ENCODE measurements at places on chromosomes 1 and 21.

DNA sequence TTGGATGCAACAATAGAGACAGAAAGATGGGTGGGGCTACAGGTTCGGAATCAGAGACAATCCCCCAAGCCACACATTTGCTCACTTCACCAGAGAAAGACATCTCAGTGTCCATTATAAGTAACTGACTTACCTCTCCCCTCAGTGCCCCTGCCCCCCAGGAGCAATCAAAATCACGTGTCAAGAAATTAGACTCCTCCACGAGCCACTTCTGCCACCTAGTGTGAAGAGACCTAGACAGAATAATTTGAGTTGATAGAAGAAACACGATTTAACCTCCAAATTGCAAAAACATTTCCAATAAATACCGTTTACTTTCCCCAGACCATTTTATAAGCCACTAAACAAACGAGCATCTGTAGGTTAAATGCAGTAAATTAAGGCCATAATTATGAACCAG lies 123.2 kb downstream of the SLC30A10 start:
- DNase-seq = no peak

DNA sequence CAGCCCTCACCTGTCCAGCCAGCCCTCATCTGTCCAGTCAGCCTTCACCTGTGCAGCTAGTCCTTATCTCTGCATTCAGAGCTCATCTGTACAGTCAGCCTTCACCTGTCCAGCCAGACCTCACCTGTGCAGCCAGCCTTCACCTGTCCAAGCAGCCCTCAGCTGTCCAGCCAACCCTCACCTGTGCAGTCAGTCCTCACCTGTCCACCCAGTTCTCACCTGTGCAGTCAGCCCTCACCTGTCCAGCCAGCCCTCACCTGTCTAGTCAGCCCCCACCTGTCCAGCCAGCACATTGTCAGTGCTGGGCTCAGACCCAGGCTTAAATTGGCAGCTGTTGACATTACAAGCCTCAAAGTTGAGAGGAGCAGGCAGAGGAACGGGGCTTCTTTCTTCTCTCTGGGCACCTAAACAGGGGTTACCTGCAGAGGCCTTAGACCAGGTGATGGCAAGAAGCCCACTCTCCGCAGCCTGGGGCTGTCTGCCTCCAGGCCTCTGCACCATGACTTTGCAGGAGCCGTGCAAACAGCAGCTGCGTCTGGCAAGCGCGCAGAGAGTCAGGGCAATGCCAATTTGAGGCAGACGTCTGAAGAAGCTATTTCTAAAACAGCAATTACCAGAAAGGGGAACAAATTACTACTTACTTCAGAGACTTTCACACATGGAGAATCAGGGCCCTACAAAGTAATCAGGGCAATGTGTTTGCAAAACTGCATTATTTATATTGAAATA lies 506.1 kb downstream of the NPHP4 start:
- no peak for DNase-seq

- DNase-seq = no peak
Observed at GRCh38 chr1:88150330-88150729, 533.7 kb upstream of the PKN2 start.

GRCh38 chr1:201349092-201349491 lies 28.4 kb downstream of the TNNT2 start:
- DNase-seq = no peak

DNA sequence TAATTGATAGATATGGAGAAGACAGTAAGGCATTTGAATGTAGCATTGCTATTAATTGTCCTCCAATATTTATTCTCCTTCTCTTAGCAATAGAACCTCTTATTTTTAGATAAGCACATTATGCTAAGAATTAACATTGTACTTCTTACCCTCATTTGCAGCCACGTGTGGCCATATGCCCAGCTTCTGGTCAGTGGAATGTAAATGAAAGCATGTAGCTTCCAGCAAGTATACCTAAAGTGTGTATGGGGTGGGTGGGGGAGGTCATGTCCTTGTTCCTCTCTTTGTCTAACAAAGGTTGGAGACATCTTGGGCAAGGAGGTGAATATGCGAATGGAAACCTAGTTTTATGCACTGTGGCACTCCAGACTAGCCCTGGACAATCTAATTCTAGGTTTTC lies 133.6 kb upstream of the HMCN1 start:
- DNase-seq = no peak

- no peak for DNase-seq
Observed at GRCh38 chr1:32991386-32991785, 26.8 kb upstream of the RNF19B start.

GRCh38 chr1:116574581-116575291 lies 3.9 kb upstream of the CD58 start:
- peak; percentile 49 for DNase-seq

GRCh38 chr1:208222376-208223126 lies 21.6 kb downstream of the PLXNA2 start:
- no peak for DNase-seq

GRCh38 chr1:92342401-92342800 lies 43.5 kb downstream of the RPAP2 start:
- no peak for DNase-seq

GRCh38 chr21:44531606-44532564 lies 8.1 kb downstream of the KRTAP10-1 start:
- no peak for DNase-seq

- no peak for DNase-seq
Observed at GRCh38 chr1:197920414-197921117, 3.4 kb downstream of the LHX9 start.

DNA sequence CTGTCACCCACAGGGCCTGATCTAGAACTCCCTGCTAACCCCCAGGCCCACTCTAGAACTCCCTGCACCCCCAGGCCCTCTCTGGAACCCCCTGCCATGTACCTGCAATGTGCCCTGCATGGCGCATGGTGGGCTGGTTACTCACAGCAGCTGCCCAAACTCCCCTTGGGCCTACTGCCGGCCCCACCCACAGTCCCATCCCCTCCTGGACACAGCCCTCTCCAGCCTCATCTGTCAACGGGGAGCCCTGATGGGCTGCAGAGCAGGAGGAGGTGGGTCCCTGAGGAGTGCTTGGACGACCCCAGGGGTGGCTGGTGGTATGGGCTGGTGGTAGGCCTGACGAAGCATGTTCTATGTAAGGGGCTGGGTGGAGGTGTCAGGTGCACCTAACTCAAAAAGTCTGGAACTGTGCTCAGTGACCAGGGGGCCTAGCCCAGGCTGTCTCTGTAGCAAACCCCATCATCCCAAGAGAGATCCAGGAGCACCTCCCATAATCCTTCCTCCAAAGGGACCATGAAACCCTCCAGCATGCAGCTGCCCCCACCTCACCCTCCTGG lies 19.0 kb upstream of the PRSS38 start:
- DNase-seq = no peak
